Stimulated activated CD8-positive, alpha-beta memory T cell treated with anti-CD3 and anti-CD28 coated beads, Interleukin-4, amount 100 ng/mL, for 4 hours (primary cell): ENCODE measurements at places on chromosomes 1 and 21.

- DNase-seq, result no peak
Observed at GRCh38 chr1:234584926-234585325, 25.1 kb downstream of the IRF2BP2 start.

DNA sequence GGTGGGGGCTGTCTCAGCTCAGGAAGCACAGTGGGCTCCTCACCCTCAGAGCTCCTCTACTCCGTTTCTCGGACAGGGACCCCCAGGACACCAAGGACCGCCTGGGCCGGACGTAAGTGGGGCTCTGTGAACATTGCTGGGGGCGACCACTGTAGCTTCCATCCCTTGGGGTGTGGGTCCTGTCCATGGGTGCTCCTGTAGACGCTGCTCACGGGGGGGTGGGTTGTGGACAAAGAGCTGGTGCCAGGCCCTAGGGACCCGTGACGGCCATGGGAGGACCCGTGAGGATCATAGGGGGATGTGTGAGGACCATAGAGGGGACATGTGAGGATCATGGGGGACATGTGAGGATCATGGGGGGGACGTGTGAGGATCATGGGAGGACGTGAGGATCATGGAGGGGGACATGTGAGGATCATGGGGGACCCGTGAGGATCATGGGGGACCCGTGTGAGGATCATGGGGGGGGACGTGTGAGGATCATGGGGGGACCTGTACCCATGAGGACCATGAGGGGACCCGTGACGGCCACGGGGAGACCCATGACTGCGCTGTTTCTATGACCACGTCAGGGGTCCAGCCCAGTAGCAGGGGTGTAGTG is 18.1 kb downstream of the COL6A1 start:
- no peak for DNase-seq

- no peak for DNase-seq
Observed at GRCh38 chr1:78712467-78713051, 62.9 kb downstream of the IFI44 start.

GRCh38 chr21:42617486-42617885 is 35.9 kb upstream of the PDE9A start:
- no peak for DNase-seq

DNA sequence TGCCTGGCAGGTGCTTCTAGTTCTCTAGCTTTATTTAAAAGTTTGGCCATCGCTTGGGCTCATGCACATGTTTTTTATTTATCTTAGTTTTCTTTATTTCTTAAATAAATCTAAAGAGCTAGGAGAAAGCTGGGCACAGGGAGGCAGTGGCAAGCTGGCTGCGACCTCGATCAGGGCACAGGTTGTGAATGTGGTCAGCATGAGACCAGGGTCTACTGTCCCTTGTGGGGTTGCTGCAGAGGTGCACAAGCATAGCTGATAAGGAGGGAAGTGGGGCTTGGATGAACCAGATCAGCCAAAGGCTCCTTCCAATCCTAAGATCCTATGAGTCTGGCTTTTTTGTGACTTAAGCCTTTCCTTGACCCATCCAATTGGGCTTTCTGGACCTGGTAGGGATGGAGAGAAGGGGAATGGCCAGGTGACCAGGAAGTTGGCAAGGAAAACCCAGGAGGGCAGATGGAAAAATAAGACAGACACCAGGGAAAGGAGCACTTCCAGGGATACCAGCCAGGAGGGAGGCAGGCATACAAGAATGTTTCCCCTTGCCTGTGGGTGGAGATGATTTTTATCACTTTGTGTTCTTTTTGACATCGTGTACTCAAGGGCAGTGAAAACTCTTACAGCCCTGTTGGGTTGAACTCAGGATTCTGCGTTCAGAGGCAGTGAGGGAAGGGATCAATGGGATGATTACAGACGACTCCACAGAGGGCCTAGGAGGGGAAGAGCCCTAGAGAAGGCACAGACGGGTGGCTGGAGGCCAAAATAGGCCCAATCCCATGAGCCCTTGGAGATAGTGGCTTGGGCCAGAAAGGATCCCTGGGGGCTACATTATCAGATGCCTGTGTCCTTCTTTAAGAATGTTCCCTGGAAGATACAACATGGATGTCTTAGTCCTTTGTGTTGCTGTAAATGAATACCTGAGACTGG is 8.5 kb downstream of the CYP4B1 start:
- DNase-seq, result no peak

- DNase-seq, result no peak
Observed at GRCh38 chr1:188514917-188515316, 1686.2 kb downstream of the PLA2G4A start.

GRCh38 chr1:10714337-10715114 is 81.9 kb downstream of the CASZ1 start:
- no peak for DNase-seq
